ENCODE measurements at places on chromosomes 1 and 21.

DNA sequence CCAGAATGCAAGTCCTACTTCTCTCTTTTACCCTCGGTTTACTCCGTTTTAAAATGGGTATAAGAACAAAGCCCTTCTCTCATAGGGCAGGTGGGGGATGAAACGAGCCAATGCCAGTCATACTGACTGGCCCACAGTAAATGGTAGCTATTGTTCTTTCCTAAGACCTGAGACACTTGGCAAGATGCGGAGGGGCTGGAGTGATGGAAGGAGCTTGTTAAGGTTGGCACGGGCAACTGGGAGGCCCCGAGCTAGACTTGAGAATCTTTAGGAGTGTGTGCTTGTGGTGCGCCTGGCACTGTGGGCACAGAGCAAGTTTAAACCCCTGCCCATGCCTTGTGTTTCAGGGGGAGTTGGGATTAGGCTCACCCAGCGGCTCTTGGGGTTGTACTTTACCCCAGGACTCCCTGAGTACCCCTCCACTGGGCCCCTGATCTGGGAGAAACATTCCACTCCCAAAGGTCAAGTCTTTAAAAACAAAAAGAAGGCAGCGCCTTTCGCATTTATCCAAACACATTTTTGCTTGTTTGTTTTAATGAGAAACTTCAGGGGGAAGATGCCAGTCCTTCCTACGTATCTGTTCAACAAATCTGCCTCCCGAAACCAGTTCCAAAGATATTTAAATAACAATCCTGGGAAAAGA lies 240.6 kb upstream of the TMEM51 start:
- no peak for DNase-seq

GRCh38 chr1:226233293-226233692 lies 9.8 kb downstream of the MIXL1 start:
- no peak for DNase-seq

DNA sequence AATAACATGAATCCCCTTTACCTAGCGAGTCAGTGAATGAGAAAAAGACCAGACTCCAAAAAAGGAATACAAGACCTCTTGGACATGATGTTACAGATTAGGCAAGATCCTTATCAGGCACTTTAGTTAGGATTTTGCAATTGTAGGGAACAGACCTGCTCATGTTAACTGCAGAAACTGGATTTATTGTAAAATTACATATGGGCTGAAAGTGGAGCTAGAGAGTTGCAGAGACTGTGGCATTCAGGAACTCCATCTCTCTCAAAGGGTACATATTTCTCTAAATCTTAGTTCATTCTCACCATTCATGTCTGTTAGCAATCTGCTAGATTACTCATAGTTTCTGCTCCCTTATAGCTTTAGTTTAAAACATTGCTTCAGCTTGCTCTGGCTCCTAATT lies 142.2 kb downstream of the PAPPA2 start:
- no peak for DNase-seq

DNA sequence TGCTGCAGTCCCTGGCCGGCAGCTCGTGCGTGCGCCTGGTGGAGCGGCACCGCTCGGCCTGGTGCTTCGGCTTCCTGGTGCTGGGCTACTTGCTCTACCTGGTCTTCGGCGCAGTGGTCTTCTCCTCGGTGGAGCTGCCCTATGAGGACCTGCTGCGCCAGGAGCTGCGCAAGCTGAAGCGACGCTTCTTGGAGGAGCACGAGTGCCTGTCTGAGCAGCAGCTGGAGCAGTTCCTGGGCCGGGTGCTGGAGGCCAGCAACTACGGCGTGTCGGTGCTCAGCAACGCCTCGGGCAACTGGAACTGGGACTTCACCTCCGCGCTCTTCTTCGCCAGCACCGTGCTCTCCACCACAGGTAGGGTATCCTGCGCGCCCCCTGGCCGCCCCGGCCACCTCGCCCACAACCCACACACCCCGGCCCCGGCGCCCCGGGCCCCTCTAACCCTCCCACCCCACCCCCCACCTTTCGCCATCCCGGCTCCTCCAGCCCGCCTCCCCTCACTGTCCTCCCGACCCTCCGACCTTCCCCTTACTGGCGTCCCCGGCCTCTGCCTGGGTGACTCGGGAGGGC lies 352 bp downstream of the KCNK1 start:
- no peak for DNase-seq

DNA sequence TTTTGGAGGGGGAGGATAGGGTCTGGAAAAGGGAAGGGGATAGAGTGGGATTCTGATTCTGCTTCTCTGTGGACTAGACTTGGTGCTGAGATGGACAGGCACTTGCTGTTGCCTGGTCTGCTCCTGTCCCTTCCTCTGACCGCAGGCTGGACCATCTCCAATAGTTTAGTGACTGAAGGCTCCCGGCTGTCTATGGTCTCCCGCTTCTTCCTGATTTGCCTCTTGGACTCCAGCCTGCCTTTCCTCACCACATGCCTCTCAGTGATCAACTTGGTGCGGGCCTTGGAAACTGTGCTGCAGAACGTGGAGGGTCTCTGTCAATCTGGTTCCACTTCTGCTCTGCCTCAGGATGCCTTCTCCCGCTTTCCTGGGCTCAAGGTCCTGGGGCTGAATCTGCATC lies 6.3 kb upstream of the ZSCAN20 start:
- no peak for DNase-seq

DNA sequence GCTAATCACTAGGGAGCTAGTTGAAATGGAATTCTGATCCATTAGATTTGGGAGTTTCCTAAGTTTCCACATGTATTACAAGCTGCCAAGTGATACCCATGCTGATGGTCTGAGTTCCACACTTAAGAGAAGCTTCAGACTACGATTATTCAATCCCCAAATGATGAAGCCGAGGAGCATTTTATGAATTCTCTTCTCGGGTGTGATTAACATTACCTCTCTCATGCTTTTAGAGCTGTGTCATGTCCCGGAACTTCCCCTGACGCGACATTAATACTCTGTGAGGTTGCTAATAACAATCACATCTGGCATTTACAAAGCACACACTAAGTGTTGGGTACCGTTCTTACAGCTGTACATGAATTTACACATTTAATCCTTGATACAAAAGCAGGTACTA lies 63.0 kb downstream of the KCNJ15 start:
- no peak for DNase-seq

DNA sequence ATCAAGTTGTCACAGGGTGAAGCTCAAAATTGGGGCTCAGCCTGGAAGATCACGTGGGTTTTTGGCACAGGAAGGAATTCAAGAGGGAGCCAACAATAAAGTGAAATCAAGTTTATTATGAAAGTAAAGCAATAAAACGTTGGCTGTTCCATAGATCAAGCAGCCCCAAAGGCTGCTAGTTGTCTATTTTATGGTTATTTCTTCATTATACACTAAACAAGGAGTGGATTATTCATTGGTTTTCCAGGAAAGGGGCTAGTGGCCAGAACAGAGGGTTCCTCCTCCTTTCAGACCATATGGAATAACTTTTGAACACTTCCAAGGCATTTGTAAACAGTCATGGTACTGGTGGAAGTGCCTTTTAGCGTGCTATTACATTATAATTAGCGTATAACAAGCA lies 723.5 kb upstream of the ADAMTS5 start:
- no peak for DNase-seq

DNA sequence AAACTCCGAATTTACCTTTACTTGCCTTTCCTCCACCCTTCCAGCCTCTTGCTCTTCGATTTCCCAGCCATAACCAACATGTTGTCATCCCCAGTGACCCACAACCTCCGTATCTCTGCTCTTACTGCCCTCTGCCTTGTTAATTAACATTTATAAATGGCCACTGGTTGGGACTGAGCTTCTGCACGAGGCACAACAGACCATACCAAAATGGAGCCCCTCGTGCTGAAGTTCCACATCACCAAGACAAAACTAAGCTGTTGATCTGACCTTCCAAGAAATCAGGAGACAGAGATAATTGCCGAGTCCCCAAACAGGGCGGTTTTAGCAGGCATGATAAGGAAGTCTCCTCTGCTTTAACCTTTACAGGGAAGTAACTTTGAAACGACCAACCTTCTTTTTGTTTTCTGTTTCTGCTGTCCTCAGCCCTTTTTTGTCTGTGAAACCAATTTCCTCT lies 71.9 kb downstream of the NMNAT2 start:
- DNase-seq = no peak

GRCh38 chr1:10252508-10252907 lies 42.1 kb downstream of the KIF1B start:
- no peak for DNase-seq

GRCh38 chr1:48109390-48110013 lies 112.3 kb upstream of the TRABD2B start:
- DNase-seq = no peak

DNA sequence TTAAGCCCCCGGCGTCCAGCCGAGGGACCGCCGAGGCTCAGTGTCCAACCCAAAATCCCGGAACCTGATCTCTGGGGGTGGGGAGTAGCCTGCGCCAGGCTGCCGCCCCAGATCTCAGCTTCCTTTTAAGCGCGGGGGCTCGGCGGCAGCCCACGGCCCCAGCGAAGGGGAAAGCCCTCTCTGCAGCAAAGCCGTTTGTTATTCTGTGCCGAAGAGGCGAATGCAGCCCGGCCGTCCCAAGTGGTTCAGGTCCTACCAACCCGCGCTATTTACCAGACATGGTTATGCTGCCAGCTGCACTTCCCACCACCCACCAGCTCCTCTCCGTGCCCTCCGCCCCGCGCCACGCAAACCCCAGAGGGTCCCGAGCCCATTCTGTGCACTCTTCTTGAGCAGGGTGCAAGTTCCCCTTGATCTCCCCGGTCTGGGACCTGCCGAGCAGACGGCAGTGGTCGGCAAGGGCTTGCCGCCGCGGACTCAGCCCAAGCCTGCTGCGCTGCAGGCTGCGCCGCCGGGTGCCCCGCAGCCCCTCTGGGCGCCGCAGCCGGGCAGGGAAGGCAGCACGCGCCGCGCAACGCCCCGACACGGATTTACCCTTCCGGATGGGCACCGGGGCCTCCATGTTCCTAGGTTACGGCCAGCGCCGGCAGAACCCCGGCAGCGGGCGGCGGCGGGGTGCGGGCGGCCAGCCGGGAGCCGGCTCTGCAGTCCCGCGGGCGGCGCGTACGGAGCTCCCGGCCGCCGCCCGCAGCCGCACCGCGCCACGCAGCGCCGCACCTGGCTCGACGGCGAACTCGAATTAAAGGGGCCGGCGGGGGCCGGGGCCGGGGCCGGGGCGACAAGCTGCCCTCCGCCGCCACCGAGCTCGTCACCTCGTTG lies 738 bp upstream of the KCNA2 start:
- no peak for DNase-seq

Measured in activated naive CD8-positive, alpha-beta T cell treated with anti-CD3 and anti-CD28 coated beads, Interleukin-2, amount 50 U/mL, for 16 hours (primary cell).